ENCODE measurements at places on chromosomes 6 and 20.

GRCh38 chr20:51223183-51223720, 200.3 kb upstream of the KCNG1 start:
- no peak for DNase-seq

DNA sequence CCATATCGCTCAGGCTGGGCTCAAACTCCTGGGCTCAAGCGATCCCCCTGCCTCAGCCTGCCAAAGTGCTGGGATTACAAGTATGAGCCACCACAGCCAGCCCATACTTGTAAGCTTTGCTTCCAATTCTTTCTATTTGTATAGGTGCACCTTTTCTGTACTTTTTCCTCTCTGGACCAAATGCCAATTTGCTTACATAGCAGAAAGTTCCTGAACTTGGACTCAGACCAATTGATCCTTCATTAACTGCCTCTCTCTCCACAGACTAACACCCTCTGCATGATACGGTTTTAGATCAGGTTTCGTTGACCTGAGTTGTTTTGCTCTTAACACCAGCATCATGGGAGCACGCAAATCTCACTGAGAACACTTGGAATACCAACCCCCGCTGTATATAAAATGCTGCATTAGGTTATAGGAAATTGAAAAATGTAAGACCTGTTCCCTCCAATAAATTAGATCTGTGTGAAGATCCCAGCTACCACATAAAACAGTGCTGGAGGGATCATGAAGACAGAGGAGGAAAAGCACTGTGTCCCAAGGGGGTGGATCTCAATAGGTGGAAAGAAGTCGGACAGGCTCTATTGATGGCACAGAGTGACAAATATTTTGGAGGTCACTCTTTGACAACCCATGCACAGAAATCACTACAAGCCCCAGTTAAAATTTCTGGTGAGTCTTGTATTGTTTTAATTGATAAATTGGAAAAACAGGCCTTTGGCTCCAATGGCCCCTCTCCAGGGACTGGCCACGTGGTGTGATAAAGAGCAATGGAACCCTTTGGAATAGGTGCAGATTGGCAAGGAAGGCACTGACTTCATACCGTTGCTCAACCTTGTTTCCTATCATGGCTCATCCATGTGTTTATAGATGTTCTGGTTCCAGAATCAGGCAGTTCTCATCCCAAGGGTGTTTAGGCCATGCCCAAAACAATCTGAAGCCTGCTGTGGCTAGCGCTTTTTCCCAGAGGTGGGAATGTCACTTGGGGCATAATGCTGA, 51.2 kb downstream of the ISM1 start:
- DNase-seq, result no peak

DNA sequence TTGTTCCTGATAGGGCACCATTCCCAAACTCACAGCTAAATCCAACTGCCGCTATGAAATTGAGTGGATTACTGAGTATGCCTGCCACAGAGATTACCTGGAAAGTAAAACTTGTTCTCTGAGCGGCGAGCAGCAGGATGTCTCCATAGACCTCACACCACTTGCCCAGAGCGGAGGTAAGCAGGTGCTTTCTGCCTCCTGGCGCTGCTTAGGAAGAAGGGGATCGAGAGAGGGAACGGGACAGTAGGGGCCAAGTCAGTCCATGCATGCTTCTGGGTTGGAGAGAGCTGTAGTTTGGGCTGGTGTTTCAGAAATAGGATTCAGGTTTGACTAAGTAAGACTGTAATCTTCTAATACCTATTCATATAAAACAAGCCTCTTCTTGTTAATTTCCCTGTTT, 63.7 kb downstream of the IGF2R start:
- no peak for DNase-seq

DNA sequence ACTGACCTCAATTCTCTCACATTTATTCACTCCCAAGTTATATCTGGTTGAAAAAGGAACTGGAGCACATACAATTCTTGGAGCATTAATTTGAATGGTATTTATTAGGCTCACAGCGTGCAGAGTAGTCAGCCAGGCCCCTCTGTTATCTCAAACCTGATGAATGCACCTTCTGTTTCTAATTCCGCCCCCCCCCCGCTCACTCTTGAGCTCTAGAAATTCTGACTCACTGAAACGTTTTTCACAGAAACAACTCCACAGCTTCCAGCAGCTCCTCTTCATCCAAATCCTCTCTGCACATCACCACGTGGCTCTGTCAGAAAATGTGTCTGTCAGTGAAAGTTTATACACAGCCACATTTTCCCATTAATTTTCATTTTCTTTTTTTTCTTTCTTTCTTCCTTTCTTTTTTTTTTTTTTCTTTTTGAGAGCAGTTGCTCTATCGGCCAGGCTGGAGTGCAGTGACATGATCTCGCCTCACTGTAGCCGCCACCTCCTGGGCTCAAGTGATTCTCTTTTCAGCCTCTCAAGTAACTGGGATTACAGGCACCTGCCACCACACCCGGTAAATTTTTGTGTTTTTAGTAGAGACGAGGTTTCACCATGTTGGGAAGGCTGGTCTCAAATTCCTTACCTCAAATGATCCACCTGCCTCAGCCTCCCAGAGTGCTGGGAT, 109.4 kb downstream of the TBXT start:
- no peak for DNase-seq

GRCh38 chr20:7959484-7959883, 19.2 kb upstream of the HAO1 start:
- DNase-seq, result no peak

GRCh38 chr6:25342802-25343201, 63.6 kb downstream of the CARMIL1 start:
- DNase-seq, result no peak

GRCh38 chr6:138988469-138988834, 399 bp upstream of the REPS1 start:
- no peak for DNase-seq

DNA sequence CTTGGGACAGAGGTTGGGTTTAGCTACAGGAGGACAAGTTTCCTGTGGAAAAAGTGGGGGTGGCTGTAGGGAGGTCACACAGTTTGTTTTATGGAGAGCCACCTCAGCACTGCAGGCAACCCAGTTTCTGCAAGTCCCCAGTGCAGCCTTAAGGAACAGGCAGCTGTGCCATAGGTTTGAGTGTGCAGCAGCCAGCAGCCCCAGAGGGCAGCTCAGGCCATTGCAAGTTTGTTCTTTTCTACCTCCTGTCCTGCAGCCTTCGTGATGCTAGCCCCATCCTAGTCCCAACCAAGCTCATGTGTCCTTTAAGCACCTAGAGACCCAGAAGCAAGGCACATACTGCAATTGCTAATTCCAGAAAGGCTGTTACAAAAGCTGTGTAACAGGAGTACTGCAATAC, 58.8 kb downstream of the ZBTB9 start:
- DNase-seq, result no peak

- DNase-seq, result no peak
Observed at GRCh38 chr6:170437719-170438401, 115.2 kb downstream of the PSMB1 start.

- peak; percentile 69 for DNase-seq
Observed at GRCh38 chr6:139369568-139370282, 4.7 kb downstream of the CITED2 start.

DNA sequence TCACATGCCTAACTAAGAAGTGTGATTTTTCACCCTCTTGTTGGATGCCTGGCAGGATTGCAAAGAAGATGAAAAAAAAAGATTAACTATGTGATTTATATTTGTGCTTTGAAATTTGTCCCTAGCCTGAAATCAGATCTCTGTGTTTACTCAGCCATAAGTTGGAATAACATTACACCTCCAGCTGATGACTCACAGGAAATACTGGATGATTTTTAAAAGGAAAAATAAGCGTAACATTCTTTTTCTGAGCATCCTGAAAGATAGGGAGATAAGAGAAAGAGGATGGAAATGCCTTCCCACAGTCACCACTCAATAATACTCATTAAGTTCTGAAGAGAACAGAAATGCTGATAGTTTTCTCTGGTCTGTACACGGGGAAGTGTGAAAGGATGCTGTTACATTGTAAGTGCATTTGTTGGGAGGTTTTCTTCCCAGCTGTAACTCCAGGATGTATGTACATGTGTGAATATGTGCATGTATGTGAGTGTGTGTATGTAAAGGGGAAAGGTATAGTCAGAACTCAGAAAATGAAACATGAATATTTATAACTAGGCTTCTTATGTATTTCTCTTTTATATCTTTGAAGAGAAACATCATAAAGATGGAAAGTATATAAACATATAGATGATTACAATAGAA, 37.4 kb upstream of the RIPPLY2 start:
- DNase-seq, result peak; percentile 6

- DNase-seq, result no peak
Observed at GRCh38 chr6:123017104-123017682, 21.2 kb downstream of the CLVS2 start.

DNA sequence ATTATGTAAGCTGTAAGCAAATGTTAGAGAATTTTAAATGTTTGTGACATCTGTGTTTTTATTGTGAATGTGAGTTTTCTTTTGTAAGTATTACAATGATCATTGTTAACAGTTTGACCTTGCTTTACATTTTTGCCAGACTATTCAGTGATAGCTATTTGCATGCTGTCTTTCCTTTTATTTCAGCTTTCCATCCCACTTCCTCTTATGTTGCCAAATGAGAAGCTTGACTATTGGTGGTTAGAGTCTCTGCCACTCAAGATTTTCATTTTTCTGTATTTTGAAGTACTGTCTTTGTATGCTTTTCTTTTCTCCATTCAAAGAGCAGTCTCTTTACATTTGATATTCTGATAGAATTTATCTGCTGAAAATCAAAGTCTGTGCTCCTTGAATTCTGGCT, 104.1 kb downstream of the PRIM2 start:
- no peak for DNase-seq
